ENCODE measurements at places on chromosomes 2 and 18.

- no peak for DNase-seq
Observed at GRCh38 chr18:69035756-69036155, 237.9 kb downstream of the CCDC102B start.

DNA sequence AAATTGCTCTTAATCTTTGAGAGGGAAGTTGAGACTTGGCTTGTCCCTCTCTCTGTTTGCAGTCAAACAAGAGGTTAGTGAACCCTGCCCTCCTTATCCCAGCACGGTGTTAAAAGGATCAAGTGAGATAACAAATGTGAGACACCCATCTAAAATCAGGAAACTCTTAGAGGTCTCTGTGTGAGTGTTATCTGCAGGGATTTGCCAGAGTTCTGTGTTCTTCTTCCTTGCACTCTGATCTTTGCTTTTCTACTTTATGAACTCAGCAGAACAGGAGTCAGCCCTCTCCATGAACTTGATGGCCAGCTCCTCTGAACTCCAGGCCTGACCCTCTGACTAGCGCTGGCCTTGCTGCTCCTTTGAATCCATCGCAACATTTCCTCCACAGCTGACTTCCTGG, 123.8 kb downstream of the NCKAP5 start:
- no peak for DNase-seq

- DNase-seq: no peak
Observed at GRCh38 chr2:239093952-239094351, 246.1 kb downstream of the TWIST2 start.

- peak; percentile 23 for DNase-seq
Observed at GRCh38 chr2:67733517-67733916, 329.3 kb downstream of the C1D start.

DNA sequence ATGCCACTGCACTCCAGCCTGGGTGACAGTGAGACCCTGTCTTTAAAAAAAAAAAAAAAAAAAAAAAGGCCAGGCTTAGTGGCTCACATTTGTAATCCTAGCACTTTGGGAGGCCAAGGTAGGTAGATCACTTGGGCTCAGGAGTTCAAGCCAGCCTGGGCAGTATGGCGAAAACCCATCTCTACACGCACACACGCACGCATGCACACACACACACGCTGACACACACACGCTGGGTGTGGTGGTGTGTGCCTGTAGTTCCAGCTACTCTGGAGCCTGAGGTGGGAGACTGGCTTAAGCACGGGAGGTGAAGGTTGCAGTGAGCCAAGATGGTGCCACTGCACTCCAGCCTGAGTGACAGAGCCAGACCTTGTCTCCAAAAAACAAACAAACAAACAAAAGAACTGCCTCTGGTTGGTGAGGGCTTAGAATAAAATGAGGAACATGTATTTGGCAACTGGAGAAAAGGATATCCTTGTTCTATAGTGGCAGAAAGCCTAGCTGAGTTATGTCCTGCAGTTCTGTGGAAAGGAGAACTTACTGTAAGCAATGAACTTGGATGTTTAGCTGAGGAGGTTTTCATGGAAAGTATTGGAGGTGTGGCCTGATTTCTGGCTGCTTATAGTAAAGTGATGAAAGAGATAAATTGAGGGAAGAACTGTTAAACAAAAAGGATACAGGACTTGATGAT, 34.0 kb downstream of the HAT1 start:
- no peak for DNase-seq

DNA sequence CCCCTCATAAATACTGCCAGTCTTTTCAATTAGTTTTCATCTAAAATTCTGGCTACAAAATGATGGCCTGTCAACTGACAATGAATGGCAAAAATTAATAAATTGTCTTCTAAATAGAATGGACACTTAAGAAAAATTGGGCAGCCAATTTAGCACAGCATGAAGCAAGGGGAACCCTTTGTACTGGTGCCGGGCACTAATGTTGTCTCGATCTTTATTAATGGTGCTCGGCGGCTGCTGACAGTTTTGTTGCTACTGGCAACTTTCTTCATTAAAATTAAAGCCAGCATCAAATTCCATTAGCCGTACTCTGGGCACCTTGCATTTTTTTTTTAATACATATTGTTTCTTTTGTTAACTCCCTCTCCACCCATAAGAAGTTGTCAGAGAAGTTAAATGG, 309.3 kb downstream of the GBX2 start:
- no peak for DNase-seq

- DNase-seq: no peak
Observed at GRCh38 chr2:181281206-181281832, 175.9 kb upstream of the ITGA4 start.

DNA sequence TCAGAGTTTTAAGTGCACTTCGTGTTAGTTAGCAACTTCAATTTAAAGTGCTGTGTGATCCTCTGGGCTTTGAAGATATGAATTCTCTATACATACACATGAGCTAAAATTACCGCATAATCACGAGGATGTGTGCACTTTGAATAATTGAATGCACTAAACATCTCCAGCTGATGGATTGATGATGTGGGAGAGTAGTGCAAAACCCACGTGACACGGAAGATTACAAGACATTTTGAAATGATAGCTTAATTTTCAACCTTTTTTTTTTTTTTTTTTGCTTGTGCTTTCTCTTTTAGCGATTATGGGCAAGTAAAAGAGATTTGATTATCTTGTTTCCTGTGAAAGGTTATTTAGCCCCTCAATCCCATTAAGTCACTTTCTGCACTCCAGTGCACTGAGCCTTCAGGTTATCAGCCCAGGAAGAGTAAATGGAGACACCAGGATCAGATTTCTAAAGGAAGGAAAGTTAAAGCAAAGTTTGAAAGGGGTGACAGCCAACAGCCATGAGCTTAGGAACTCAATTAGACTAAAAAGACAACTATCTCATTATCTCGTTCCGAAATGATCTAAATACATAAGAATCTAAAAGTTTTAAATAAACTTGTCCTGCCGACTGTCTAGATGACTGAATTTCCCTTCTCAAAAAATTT, 81.6 kb downstream of the CDK15 start:
- DNase-seq: no peak

DNA sequence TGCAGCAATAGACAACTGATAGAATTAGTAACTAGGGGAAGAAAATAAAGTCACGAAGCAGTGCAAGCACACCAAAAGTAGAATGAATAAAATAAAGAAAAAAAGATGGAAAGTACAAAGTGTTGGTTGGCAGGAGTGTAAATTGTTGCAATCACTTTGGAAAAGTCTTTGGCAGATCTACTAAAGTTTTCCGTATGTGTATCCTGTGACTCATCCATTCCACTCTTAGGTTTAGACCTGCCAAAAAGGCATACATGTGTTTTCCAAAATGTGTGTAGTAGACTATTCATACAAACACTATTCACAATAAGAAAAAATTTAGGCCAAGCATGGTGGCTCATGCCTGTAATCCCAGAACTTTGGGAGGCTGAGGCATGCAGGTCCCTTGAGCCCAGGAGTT, 282.1 kb upstream of the FSIP2 start:
- no peak for DNase-seq
